ENCODE measurements at places on chromosomes 1 and 21.

- DNase-seq = no peak
Observed at GRCh38 chr1:185632659-185633423, 101.3 kb upstream of the HMCN1 start.

DNA sequence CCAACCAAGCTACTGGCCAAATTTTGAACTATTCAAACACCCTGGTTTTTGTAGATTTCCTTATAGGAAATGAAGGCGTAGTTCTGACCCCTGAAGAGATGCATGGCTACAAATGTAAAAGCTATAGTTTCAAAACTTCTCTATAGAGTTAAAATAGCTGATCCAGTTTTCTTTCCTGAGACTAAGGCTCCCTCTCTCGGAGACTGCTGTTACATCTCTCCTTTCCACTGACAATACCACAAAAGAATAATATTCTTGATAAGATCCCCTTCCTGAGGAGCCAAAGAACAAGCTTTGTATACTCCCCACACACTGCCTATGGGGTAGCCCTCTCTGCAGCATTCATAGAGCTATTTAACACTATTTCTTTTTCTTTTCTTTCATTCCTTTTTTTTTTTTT is 6.7 kb upstream of the CFAP126 start:
- no peak for DNase-seq

DNA sequence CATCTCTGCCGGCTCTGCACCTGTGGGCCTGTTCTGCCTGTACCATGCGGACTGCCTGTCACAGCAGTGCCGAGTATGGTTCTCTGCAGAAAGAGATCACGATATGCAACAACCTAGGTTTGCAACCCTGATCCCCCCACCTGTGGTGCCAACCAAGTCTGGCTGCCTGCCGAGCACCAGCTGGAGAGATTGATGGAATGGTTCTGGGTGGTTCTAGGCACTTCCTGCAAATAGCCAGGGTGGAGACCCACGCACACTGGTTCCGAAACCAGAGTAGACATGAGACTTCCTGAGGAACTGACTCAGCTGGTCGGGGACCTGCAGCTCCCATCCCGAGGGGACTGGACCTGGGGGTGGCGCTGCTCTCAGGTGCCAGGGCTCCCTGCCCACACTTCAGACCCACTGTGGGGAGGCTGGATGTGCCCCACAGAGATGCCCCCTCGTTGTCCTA is 5.4 kb downstream of the TPRG1L start:
- DNase-seq = no peak

GRCh38 chr1:46677339-46677738 is 5.7 kb downstream of the TEX38 start:
- no peak for DNase-seq

DNA sequence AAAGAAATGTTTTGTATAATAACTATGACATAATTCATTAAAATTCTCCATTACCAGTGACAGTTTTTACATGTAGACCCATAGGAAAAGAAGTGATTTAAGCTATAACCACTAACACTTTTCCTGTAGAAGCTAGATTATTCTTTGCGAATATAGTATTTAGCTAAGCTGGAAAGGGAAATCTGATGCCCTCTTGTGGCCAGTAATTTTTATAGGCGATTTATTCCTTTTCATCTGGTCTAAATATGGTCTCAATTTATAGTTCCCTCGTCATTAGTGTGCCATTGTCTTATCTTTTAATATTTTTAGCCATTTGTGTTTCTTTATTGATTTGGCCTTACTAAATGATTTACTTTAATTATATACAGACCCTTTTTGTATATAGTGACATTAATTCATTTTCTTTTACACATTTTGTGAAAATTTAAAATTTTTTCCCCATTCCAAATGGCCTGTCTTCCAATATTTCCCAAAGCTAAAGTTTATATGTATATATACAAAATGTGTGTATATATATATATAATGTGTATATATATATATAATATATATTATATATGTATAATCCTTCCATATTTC is 26.7 kb downstream of the BTG3 start:
- DNase-seq = no peak

GRCh38 chr1:198106011-198106410 is 50.8 kb upstream of the NEK7 start:
- DNase-seq = no peak

DNA sequence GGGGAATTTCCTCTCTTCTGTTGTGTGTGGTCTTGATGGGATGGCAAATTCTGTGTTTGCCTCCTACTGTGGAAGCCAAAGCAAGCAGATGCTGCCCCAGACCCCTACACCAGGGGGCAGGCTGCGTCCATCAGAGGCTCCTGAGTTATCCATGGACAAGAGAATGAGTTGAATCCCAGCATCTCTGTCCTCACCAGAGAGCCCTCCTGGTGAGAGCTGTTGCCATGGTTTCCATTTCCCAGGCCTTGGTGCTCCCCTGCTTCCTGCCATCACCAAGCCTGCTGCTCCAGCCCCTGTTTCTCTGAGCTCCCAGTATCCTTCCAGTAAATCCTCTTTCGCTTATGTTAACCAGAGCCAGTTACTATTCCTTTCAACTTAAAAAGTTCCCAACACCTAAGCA is 20.4 kb upstream of the GNG12 start:
- DNase-seq = no peak

GRCh38 chr1:186873687-186874086 is 44.9 kb downstream of the PLA2G4A start:
- DNase-seq = no peak

- DNase-seq = no peak
Observed at GRCh38 chr1:174942547-174943255, 57.0 kb upstream of the CACYBP start.

DNA sequence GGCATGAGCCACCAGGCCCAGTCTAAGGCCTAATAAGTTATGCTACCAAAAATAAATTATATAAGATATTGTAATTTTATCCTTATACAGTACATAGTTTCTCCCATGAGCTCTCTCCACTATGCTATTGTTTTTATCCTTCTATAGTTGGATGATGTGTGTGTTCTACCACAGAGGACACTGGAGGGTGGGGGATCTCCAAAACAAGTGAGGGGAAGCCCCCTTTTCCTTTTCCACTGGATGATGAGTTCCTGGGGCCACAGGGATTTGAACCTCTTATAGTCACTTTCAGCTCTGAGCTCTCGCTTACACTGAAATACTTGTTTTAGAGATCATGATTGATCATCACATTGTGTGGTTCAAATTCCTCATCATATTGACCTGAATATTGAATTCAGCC is 77.6 kb upstream of the VAV3 start:
- no peak for DNase-seq
